ENCODE measurements at places on chromosomes 11 and 22.

GRCh38 chr11:44113018-44113417 lies 17.5 kb downstream of the EXT2 start:
- DNase-seq = no peak

- no peak for DNase-seq
Measured at GRCh38 chr22:49010901-49011300, 816.8 kb downstream of the BRD1 start.

- no peak for DNase-seq
Measured at GRCh38 chr11:108536783-108537182, 38.6 kb upstream of the POGLUT3 start.

DNA sequence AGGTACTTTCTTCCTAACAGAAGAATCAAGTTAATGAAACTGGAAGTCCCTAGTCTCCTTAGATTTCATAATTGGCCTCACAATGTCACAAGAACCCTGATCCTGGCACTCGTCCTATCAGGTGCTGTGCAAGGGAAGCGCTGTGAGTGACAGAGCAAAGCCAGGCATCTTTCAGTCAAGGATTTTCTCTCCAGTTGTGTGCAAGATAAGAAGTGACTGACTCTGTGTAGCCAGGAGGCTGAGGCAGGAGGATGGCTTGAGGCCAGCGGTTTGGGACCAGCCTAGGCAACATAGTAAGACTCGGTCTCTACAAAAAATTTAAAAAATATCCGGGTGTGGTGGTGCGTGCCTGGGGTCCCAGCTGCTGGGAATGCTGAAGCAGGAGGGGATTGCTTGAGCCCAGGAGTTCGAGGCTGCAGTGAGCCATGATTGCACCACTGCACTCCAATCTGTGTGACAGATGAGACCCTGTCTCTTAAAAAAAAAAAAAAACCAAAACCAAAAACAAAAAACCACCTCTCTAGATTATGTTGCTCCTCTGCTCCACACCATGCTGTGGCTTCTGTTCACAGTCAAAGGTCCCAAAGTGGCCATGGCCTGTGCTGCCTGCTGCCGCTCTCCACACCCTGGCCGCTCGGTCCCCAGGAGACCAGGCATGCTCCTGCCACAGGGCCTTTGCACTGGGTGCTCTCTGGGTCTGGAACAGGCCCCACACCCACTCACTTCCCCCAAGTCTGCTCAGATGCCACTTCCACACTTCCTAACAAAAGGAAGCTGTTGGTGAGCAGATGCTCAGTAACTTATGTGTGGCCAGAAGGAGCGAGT lies 54.2 kb upstream of the CLDN5 start:
- DNase-seq = no peak

DNA sequence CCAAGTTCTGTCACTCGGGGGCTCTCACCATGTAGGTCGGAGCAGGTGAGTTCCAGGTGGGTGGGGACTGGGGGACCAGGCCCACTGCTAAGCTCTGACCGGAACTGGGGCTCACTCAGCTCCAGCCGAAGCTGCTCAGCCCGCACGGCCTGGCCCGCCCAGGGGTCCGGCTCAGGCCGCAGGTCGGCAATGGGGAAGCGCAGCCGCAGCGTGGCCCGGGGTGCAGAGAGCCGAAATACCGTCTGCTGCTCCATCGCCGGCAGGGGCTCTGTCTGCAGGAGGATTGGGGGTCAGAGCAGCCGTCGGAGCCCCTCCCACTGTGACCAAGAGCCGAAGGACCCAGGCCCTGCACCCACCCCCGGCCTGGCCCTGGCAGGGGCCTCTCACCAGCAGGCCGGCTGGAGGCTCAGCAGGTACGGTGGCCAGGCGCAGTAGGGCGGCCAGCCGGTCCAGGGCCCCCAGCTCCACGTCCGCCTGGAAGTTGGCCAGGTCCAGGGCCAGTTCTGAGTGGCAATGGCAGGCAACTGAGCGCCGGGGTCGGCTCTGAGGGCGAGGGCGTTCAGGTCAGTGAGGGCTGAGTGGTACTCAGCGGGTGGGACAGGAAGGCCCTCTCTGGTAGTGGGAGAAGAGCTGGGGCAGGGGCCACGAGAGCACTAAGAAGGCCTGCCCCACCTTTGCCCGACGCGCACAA lies 7.2 kb downstream of the ATG2A start:
- no peak for DNase-seq

DNA sequence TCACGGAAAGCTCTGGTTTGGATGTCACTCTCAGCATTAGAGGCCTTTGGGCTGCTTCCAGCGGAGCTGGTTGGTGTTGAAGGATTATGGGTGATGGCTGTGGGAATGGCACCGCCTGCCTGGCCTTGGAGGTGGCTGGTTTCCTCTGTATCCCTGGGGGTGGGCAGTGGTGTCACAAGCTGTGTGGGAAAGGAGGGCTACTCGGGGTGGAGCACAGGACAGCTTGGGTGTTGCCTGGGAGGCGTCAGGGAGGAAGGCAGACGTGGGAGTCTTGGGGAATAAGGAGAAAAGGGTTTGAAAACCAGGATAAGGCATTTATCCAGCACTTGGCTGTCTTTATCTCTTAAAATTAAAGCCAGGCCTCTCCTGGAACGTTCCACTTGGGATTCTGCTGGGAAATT lies 71.8 kb downstream of the ADAMTS15 start:
- DNase-seq = no peak

GRCh38 chr11:78560826-78561484 lies 13.7 kb downstream of the NARS2 start:
- no peak for DNase-seq

GRCh38 chr11:93936460-93936859 lies 84.7 kb upstream of the HEPHL1 start:
- no peak for DNase-seq

- no peak for DNase-seq
Measured at GRCh38 chr11:33735271-33736147, 714 bp downstream of the CD59 start.

DNA sequence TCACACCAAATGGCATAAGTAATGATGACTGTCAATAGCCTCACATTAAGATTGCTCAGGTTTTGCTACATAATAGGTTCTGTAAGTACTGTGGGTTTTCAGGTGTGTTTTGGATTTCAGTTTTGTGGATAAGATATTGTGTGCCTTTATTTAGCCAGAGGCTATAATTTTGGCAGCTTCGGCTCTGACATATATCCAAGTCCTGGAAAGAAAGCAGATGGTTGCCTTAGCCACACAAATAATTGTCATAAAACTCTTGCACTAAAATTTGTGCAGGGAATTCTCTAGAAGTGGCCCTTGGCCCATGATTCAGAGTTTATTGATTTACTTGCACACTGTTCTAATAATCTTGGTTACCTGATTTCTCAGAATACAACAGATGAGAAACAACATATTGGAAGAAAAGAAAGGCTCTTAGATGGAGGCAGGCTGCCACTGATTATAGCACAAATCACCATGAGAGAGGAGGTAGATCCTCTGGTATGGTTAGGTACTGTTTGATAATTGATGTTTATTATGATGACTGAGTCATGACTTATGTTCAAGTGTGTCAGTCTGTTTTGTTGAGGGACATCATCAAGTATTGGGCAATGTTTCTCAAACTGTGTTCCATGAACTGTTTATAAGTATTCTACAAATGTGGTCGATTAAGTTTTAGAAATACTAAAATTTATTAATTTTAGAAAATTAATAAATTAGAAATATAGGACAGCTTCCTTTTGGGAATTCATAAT lies 9.6 kb downstream of the REXO2 start:
- DNase-seq = no peak

GRCh38 chr22:28329186-28330073 lies 350.2 kb downstream of the TTC28 start:
- DNase-seq = no peak

DNA sequence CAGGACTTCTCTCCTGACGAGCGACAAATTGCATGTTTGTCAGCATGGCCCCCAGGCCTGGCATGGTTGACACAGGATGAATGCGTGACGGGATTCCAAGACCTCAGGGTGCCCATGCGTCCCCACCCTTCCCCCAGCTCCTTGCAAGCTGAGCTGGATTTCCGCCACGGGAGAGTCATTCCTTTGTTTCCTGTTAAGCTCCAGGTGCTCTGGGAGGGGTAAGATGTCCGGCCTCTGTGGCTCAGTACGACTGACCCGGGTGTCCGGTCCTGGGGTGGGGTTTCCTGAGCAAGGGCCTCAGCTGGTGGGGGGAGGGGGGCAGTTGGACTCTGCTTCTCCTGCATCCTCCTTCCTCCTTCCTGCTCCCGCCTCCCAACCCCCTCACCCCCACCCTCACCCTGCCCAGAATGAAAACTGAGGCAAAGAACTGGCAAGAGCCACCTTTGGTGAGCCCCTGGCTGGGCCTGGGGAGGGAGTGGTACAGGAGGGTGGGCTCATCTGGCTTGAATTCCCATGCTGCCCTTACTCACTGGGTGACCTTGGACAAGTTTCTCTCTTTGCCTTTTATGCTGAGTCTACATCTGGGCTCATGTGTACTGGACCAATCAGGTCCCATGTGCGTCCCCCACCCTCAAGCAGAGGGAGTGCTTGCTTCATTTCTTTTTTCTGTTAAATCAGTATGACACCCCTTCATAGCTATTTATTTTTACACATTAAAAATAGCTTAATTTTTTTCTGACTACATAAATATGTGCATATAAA lies 2.5 kb downstream of the CDC42EP2 start:
- no peak for DNase-seq

DNA sequence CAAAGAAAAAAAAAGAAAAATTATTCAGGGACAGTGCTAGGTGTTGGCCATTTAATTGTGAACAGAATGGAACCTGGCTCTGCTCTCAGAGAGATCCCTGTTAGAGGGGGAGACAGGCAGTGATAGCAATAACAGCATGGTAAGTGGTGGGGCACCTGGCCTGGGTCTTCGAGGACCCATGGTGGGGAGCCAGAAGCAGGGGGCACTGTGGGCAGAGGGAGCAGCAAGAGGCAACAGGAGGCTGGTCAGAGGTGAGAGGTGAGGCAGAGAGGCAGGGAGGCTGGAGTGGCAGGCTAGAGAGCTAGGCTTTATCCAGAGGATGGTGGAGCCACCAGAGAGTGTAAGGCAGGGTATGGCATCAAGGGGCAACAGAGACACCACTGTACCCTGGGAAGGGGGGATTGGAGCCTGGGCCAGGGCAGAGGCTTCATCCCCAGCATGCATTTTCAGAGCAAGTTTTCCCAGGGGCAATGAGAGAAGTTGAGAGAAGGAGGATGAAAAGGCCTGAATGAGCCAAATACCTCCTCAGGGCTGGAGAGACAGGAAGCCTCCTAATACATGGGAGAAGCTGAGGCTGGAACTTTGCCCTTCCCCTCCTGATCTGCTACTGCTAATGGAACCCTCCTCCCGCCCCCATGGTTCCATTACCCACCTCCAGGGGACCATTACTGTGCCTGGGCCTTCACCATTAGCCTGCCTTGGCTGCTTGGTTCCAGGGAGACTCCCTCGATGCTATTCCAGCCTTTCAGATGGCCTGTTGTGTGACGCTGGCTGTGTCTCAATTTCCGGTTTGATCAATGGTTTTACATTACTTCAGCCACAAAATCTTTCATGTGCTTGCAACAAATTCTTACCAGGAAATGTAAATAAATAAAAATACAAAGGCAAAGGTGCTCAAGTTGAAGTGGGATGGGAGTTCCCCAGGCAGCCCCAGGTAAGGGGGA lies 2.6 kb upstream of the P2RY2 start:
- no peak for DNase-seq

DNA sequence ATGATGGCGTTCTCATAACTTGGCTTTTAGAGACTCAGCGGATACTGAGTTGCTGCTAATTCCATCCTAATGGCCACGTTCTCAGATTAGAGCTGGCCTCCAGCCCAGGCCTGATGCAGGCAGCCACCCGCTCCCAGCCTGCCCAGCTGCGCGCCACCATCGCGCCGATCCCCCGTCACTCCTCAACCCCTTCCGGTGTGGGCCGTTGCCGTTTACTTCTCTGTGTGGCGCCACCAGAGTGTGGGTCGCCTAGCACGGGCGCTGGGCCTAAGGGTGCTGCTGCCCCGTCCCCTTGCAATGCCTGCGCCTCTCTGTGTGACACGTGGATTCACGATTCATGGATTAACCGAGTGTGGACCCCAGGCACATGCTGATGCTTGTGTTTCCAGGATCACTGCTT lies 1116.0 kb downstream of the BRD1 start:
- DNase-seq = no peak

- no peak for DNase-seq
Measured at GRCh38 chr11:75518204-75518549, 7.6 kb downstream of the GDPD5 start.

- no peak for DNase-seq
Measured at GRCh38 chr11:130403967-130404366, 24.4 kb downstream of the ADAMTS8 start.

DNA sequence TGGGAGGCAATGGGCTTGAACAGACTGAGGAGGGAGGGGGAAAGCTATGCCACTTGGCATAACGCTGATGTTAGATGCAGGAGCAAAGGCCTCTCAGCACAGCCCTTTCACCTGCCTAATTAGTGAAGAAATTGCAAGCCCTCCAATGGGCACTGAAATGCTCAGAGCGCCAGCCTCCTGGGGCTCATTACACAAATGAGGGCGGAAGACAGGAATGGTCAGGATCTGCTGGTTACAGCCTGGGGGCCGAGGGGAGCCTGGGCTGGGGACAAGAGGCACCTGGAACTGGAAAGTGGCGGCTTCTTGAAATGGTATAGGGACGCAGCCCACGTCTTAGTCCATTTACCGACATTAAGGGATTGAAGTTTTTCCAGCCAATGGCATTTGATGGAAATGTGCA lies 50.2 kb upstream of the PLET1 start:
- DNase-seq = no peak

- no peak for DNase-seq
Measured at GRCh38 chr11:106989078-106989455, 29.2 kb downstream of the GUCY1A2 start.

GRCh38 chr11:130473056-130473794 lies 24.8 kb downstream of the ADAMTS15 start:
- DNase-seq = no peak

DNA sequence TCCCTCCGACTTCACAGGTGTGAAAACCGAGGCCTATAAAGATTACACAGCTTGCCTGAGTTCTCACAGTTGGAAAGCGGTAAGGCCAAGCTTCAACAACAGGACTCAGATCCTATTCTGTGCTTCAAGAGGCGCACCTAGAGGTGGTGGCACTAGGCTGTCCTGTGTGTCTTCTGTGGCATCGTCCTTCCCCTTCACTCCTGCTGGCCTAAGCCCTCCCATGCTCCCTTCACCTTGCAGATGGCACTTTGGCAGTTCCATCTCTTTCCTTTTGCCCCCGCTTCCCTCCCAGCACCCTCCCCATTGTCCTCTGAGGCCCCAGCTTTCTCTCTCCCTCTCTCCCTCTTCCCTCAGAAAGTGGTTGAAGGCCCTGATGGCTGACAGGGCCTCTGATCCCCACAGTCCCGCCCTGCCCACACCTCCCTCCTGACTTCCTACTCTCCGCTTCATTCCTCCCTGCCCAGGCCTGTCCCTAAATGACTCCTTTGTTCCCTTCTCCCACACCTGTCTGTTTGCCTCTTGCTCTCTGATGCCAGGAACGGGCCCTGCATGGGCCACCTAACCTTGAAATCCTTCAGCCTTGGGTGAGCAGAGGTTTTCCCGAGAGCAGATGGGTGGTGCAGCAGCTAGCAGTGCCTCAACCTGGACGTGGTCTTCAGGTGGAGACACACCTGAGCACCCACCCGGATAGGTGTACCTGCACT lies 5.8 kb downstream of the TRIM29 start:
- DNase-seq = no peak

All from stimulated activated CD8-positive, alpha-beta memory T cell treated with anti-CD3 and anti-CD28 coated beads, Interleukin-15, amount 100 ng/mL, for 4 hours (primary cell).